ENCODE measurements at places on chromosomes 4 and X. TPM values are rescaled to one million over a fixed set of nuclear protein-coding genes. Genes with fewer than 3 reads are reported as not detected.
A peak's percentile ranks its signal among the peaks of the same experiment; 100 is the strongest.

FGF2 gene
- total RNA-seq, result 8.6 TPM

- H3K36me3 ChIP-seq, result no peaks in the 10 kb centered on the region
- DNase-seq, result no peak
- no peak overlapping the region for H3K27ac ChIP-seq
- H3K4me1 ChIP-seq, result no peaks in the 10 kb centered on the region
- no peak overlapping the region for H3K4me3 ChIP-seq
Measured at GRCh38 chr4:68326141-68326540, 23.7 kb downstream of the YTHDC1 start.

DNA sequence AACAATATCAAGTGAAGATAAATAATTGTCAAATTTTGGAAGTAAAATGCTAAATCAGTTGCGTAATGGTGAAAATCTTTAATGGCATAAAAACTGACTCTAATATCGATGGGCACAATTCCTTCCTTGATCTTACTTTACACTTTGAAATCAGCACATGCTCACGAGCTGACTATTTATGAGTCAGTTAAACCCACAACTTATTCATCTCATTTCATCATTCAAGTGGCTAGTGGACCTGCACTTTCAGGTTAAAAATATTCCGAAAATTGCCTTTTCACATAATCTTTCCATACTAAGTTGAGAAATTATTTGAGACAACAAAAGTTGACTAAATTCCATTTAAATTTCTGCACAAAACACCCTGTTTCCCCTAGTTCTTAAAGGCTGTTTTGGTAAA lies 582.1 kb upstream of the TENM3 start:
- no peaks in the 10 kb centered on the region for H3K36me3 ChIP-seq
- no peak for DNase-seq
- H3K4me3 ChIP-seq, result no peak overlapping the region
- no peak overlapping the region for H3K27ac ChIP-seq
- H3K27me3 ChIP-seq, result no peaks in the 10 kb centered on the region
- H3K4me1 ChIP-seq, result no peaks in the 10 kb centered on the region

USP17L26 gene
- total RNA-seq, result not detected

FAM9C gene
- total RNA-seq, result not detected

GRCh38 chr4:146545102-146545501 lies 23.4 kb upstream of the SLC10A7 start:
- H3K4me3 ChIP-seq, result no peak overlapping the region
- H3K27ac ChIP-seq, result no peak overlapping the region
- H3K27me3 ChIP-seq, result no peaks in the 10 kb centered on the region
- H3K4me1 ChIP-seq, result no peaks in the 10 kb centered on the region
- DNase-seq, result no peak

DNA sequence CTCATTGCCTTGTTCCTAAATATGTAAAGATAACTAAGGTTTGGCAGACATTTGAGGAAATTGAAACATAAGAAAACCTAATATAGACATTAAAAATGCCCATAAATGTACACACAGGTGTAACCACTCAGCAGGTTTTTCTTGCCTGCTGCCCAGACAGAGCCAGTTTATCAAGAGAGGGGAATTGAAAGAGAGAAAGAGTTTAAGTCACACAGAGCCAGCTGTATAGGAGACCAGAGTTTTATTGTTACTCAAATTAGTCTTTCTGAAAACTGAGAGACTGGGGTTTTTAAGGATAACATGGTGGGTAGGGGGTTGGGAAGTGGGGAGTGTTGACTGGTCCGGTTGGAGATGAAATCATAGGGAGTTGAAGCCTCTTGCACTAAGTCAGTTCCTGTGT lies 119.0 kb downstream of the CFAP299 start:
- no peak overlapping the region for H3K4me3 ChIP-seq
- no peaks in the 10 kb centered on the region for H3K4me1 ChIP-seq
- H3K36me3 ChIP-seq, result no peaks in the 10 kb centered on the region
- no peak for DNase-seq

HPGD gene
- 287 TPM for total RNA-seq

DNA sequence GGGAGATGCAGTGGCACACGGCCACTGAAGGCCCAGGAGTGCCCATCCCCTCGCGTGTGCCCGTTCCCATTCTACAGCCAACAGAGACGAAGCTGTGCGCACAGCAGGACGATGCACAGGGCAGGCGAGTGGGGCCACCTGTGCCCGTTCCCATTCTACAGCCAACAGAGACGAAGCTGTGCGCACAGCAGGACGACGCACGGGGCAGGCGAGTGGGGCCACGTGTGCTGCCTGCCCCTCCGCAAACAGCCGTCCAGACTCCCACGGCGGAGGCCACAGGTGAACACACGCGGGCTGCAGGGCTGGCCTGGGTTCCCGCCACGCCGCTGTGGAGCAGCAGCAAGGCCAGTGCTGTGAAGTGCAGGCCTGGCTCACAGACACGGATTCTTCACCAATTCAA lies 32.0 kb downstream of the GAK start:
- H3K36me3 ChIP-seq, result no peaks in the 10 kb centered on the region
- no peak for DNase-seq
- no peak overlapping the region for H3K27ac ChIP-seq
- H3K27me3 ChIP-seq, result no peaks in the 10 kb centered on the region
- H3K4me3 ChIP-seq, result no peak overlapping the region
- H3K4me1 ChIP-seq, result no peaks in the 10 kb centered on the region

GRCh38 chr4:637536-638280 lies 12.3 kb downstream of the PDE6B start:
- no peaks in the 10 kb centered on the region for H3K36me3 ChIP-seq
- H3K4me1 ChIP-seq, result no peaks in the 10 kb centered on the region
- H3K27ac ChIP-seq, result no peak overlapping the region
- no peak overlapping the region for H3K4me3 ChIP-seq
- peaks cover 13% of the 10 kb centered on the region for H3K27me3 ChIP-seq

DNA sequence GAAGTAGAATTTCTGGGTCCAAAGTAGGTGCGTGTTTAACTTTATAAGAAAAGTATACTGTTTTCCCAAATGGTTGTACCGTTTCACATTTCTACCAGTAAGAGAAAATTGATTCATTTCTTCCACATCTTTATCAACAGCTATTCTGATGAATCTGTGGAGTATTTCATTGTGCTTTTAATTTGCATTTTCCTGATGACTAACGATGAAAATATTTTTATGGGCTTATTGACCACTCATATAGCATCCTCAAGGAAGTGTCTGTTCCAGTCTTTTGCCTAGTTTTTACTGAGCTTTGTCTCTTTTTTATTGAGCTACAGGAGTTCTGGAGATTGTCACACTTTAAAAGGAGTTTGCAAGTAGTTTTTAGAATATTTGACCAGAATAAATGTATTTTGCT lies 92.6 kb downstream of the ASB9 start:
- H3K4me1 ChIP-seq, result no peaks in the 10 kb centered on the region
- no peak for DNase-seq
- no peak overlapping the region for H3K4me3 ChIP-seq
- H3K27ac ChIP-seq, result no peak overlapping the region
- no peaks in the 10 kb centered on the region for H3K36me3 ChIP-seq
- H3K27me3 ChIP-seq, result no peaks in the 10 kb centered on the region

SMIM43 gene
- total RNA-seq, result 0.27 TPM

DNA sequence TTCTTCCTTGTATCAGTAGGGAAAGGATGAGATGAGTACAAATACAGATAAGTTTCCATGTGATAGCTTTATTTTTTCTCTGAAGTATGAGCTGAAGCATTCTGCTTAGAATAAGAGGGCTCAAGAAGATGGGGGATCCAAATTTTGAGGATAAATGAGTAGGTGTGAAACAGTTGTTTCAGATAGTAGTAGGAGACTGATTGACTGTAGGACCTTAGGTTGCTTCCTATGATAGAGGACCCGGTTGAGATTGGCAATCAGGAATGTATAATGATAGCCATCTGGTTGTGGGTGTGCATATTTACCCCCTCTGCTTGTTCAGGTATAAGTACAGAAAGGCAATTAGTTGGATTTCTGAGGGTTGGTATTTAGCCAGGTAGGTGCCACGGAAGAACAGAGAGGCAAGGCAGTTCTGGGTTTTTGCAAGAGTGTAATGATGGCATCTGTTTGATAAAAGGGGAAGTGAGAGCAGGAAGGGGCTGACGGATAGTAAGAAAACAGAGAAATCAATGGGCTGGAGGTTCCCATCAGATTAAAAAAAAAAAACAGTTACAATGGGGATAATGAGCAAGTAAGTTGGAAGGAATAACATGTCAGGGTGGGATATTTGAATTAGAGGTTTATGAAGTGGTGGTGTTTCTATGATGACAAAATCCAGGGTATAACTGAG lies 13.7 kb downstream of the OCRL start:
- H3K4me3 ChIP-seq, result no peak overlapping the region
- no peak overlapping the region for H3K27ac ChIP-seq
- H3K27me3 ChIP-seq, result no peaks in the 10 kb centered on the region
- no peaks in the 10 kb centered on the region for H3K4me1 ChIP-seq
- no peaks in the 10 kb centered on the region for H3K36me3 ChIP-seq

GRCh38 chr4:117084866-117085701 lies at the start of gene TRAM1L1:
Gene TRAM1L1, minus strand, starts transcription at chr4:117085576. Its CDS starts 183 bp downstream, at chr4:117085393.
- no peaks in the 10 kb centered on the region for H3K4me1 ChIP-seq
- H3K27me3 ChIP-seq, result no peaks in the 10 kb centered on the region
- peak; percentile 40 for DNase-seq

Measured in transverse colon (tissue), 4 donors.